HCT116 (cell line): ENCODE measurements at places on chromosomes 12 and 14. TPM values are rescaled to one million over a fixed set of nuclear protein-coding genes. Genes with fewer than 3 reads are reported as not detected.

Gene KRT3
- not detected for total RNA-seq

Gene MANSC1
- 0.20 TPM for total RNA-seq

GRCh38 chr14:74645244-74645643, 33.2 kb upstream of the LTBP2 start:
- no peak for DNase-seq

DNA sequence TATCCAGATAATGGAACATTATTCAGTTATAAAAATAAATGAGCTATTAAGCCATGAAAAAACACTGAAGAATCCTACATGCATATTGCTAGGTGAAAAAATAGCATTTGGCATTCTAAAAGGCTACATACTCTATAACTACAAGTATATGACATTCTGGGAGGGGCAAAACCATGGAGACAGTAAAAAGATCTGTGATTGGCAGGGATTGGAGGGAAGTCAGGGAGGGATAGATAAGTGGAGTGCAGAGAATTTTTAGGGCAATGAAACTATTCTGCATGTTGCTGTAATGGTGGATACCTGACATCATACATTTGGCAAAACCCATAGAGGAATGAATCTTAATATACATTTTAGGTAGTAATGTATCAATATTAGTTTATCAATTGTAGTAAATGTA, 63.1 kb upstream of the SLC38A2 start:
- DNase-seq: no peak

DNA sequence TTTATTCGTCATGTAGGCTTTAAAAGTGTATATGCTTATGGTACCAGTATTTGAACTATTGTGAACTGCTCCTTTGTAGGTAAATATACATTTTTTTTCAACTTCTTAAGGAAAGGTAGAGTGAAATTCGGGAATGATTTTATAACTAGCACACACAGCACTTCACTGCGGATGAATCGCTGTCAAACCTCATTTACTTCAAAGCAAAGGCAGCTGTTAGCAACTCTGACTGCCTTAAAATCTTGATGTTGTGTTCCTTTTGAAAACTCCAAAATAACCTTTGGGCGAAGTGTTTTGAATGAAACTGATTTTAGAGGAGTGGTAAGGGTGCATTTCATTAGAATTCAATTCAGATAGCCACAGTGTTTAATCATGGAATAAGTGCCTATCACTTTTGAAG, 95.8 kb downstream of the GLT1D1 start:
- DNase-seq: no peak

Gene C12orf42
- not detected for total RNA-seq

GRCh38 chr12:114272605-114273004, 133.3 kb downstream of the TBX5 start:
- no peak for DNase-seq

DNA sequence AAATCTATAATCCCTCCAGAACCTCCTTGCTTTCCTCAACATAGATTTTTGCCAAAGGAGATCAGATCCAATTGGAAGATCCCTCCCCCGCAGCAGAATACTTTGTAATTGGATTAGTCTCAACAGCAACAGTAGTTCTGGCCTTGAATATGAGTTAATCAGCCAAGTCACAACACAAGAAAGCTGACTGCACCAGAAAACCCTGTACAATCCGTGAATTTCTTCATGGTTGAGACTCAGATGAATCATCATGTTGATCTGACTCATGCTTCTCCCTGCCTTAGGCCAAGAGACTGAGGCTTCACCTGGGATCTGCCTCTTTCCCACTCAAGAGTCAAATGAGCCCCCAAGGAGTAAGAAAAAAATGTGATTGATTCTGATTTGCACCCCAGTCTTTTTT, 3.0 kb upstream of the METTL17 start:
- peak; percentile 48 for DNase-seq

- DNase-seq: no peak
These were observed 1122.4 kb upstream of the USP15 start for GRCh38 chr12:61137677-61138414.

Gene OTUB2
- 6.6 TPM for total RNA-seq

Gene LYZ
- 1.3 TPM for total RNA-seq

Gene AICDA
- not detected for total RNA-seq

- no peak for DNase-seq
These were observed 209.5 kb downstream of the ANO6 start for GRCh38 chr12:45425426-45425825.

GRCh38 chr12:93514853-93515252, 47.5 kb downstream of the MRPL42 start:
- no peak for DNase-seq

DNA sequence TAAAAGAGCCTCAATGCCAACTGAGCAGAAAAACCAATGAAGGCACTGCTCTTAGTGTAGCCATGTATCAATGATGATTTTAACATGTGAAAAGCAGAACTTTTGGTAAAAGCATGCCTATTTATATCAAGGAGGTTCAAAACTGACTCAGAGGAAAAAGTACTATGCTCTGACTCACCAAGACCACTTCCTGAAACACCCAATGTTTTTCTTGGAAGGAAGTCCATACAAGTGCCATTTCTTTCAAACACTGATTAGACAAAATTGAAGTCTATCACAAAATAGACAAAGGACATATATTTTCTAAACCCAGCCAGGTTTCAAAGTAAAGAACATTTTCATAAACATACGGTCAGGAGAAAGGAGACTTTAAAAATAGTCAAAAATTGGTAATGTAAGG, 88.6 kb downstream of the EPS8 start:
- DNase-seq: peak; percentile 85

DNA sequence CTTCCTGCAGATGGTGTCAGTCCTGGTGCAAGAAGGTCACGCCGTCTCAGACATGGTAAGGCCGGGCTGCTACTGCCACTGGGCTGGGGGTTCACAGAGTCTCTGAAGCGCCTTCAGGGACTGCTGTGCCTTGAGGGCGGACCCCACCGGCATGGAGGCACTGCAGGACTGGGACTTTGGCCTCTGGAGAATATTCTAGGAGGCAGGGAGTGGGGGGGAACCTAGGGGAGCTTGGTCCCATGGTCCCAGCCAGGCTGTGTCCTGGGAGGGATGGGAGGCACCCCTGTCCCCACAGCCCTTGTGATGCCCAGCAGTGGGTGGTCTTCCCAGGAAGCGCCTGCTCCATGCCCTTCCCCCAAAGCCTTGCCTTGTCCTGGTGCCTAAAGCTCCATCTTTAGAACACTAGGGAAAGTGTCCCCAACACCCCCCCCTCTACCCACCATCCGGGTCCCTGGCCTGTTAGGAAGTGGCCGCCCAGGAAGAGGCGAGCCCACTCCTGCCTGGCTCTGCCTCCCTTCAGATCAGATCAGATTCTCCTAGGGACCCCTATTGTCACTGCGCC, 1.5 kb downstream of the AMN start:
- DNase-seq: no peak

DNA sequence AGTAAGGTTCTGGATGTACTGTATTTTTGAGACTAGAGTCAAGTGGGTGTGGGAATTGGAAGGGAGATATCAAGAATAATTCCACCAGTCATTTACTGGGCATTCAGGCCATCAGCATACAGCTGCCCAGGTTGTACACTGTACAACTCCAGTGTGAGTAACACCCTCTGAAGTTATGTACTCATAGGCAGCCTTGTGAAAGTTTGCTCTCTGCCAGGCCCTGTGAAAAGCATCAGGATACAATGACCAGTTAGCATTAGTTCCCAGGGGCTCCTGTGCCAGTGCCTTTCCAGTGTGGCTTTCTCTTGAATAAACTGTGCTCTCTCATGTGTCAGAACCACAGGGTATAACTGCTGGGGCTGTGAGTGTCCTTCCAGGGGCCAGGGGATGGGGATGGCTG, 89.7 kb downstream of the LGMN start:
- no peak for DNase-seq

DNA sequence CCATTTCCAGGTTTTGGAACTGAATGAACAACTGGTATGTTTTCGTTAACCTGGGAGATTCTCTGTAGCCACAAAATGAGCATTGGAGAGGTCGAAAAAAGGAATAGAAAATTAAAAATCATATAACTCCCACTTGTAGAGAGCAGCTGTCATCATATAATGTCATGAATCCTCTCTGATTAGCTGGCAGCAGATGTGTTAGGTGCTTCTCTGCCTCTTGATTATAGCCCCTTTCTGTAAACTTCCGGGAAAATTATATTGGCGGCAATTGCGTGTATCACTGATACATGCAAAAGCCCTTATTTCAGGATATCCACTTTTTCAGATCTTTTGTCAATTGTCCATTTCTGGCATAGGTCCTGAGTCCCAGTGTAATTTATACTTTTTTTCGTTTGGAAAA, 31.7 kb downstream of the FGD4 start:
- DNase-seq: no peak

DNA sequence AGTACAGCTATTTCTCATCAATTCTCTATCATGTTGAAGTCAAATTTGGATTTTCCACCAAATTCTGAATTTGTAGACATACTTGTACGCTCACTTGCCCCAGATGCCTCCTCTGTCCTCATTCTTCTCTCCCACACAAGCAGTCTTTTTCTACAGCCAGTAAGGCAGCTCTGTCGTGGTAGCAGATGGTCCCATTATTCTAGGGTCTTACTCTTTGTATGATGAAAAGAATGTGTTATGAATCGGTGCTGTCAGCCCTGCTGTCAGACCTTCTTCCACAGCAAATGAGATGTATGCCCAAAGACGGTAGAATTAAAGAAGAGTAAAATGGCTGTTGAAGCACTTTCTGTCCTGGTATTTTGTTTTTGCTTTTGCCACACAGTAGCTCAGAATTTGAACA, 17.2 kb upstream of the PAPLN start:
- DNase-seq: no peak

DNA sequence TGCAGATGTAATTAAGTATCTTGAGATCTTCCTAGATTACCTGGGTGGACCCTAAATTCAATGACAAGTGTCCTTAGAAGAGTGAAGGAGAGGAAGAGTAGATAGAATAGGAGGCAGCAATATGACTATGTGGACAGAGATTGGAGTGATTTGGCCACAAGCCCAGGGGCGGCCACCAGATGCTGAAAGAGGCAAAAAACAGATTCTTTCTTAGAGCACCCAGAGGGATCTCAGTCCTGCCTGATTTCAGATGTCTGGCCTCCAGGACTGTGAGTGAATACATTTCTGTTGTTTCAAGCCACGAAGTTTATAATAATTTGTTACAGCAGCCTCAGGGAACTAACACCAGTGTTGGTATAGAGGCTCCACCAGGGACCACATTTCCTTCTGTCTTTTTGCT, 67.3 kb downstream of the DACT1 start:
- no peak for DNase-seq

GRCh38 chr12:109710205-109710746, 3.3 kb upstream of the FAM222A start:
- no peak for DNase-seq

Gene RPS29
- total RNA-seq: 1,825 TPM

DNA sequence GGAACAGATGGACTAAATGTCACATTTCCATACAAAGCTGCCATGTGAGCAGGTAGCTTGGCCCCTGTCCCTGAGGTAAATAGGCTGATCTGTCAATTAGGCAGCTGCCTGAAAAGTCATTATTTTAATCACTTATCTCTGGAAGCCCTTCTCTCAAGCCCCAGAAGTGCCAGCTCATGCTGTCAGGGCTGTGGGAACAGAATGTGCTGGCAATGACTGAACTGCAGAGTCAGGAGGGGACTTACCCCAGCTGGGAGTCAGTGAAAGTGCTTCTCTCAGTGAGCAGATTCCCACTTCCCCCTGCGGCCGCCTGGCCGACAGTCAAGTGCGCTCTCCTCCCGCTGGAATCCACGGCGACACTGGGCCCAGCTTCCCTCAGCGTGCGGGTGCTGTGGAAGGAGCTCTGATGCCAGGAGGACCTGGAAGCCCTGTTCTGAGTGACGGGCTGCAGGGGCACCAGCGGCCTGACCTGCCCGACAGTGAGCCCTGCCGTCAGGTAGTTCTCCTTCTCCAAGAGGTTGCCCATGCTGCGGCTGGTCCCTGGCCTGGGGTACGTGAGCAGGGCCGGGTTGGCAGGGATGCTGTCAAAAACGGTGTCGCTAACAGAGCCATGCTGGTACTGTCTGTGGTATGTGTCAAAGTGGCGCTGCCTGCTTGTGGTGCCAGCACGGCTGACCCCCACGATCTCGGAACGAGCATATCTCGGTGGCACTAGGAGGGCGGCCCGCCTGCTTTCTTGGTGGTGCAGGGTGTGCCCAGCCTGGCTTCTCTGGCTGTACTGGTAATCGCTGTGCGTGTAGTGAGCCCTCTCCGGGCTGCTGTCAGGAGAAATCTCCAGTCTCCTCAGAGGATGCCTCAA, 18.7 kb downstream of the PKP2 start:
- no peak for DNase-seq

Gene CCDC177
- total RNA-seq: not detected

DNA sequence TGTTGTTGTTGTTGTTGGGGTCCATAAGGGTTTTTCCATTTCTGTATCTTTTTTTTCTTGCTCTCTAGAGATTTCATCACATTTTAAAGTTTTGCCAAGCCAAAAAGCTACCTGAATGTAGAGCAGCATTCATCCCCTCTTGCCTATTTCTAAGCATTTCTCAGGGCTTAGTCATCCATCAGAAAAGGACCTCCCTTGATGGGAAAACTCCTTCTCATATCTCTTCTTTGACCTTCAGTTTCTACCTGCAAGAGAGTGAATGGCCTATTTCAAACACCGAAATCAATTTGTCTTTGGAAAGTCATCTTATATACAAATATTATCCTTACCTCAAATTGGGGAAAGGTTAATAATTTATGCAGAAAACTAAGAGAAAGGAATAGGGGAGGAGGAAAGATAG, 4.5 kb downstream of the MYBPC1 start:
- DNase-seq: no peak

Gene CLEC4D
- total RNA-seq: not detected

DNA sequence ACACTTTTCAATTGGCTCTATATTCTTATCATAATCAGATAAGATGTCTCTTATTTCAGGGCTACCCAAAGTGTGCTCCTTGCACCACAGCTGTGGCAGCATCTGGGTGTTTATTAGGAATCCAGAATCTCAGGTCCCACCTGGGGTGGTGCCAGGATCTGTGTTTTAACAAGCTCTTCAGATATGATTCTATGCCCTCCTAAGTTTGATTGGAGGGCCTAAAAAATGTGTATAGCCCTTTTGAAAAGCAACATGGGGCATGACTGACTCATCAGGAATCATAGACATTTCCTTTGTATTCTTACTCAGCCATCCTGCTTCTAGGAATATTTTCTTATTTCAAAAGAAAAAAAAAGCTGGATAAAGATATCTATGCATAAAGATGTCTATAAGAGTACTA, 103.1 kb downstream of the HELB start:
- DNase-seq: no peak
